Activated B cell treated with CpG ODN at 0.5 μM for 24 hours (primary cell): ENCODE measurements at places on chromosomes 13 and 19.

- H3K27me3 ChIP-seq: no peaks in the 10 kb centered on the region
- peaks cover 3% of the 10 kb centered on the region for H3K36me3 ChIP-seq
- no peak for DNase-seq
- H3K27ac ChIP-seq: no peak overlapping the region
These were observed 19.9 kb downstream of the CEBPG start for GRCh38 chr19:33393286-33394005.

DNA sequence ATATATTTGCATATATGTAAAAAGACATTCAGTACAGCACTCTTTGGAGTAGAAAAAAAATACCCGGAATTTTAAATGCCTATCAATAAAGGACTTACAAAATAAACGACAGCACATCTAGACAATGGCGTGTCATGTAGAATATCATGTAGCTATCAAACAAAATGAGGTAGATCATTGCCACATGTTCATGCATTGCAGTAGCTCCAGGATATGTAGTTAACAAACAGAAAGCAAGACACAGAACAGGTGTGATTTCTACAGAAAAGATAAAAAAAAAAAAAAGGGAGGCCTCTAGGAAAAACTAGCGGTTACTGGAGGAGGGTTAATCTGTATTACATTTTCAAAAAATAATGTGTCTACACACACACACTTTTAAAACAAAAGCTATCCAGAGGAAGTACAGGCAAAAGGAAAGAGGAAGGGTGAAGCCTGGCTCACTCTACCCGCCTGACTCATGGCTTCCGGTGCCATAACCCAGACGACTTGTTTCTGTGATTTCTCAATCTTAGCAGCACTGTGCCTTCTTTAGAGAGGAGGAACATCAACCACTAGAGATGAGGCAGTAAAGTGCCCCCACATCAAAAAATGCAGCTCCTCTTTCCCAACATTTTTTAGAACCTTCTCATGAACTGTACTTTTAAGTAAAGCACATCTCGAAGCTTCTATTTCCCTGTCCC, 6.9 kb downstream of the KCTD12 start:
- H3K4me1 ChIP-seq: peaks cover 30% of the 10 kb centered on the region
- no peaks in the 10 kb centered on the region for H3K36me3 ChIP-seq
- H3K4me3 ChIP-seq: peak overlapping the region; percentile 76
- DNase-seq: peak; percentile 26

- H3K4me3 ChIP-seq: no peak overlapping the region
- H3K27me3 ChIP-seq: peaks cover 30% of the 10 kb centered on the region
- no peak overlapping the region for H3K27ac ChIP-seq
- H3K4me1 ChIP-seq: peaks cover 24% of the 10 kb centered on the region
- no peaks in the 10 kb centered on the region for H3K36me3 ChIP-seq
- DNase-seq: no peak
These were observed 4.7 kb downstream of the PPP1R13L start for GRCh38 chr19:45400192-45400591.

DNA sequence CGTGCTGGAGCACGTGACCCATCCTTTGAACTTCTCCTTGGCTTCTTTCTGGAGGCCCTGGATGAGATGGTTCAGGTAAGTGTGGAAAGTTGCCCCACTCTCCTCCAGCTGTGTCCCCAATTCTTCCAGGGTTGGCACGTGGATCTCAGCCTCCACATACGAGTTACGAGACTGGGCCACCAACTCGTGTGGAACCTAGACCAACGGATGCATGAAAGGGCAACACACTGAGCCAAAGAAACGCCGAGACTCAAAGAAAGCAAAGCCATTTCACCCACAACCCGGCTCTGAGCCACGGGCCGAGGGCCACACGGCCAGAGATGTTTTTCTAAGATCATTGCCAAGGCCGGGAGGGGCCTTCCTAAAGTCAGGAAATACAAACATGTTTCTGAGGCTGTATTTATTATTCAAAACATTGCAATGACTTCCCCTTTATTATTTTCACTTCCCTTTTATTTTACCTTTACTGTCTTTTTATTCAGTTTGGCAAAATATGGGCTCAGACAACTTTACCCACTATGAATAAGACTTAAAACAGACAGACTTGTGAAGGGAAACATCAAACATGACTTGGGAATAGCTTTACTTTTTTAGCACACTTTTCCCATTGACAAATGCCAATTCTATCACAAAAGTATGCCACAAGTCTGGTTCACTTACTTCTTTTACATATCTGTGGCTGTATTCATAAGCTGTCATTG, 94.6 kb downstream of the KL start:
- peak overlapping the region; percentile 68 for H3K4me3 ChIP-seq
- H3K4me1 ChIP-seq: peaks cover 58% of the 10 kb centered on the region
- DNase-seq: no peak
- H3K36me3 ChIP-seq: no peaks in the 10 kb centered on the region
- H3K27ac ChIP-seq: peak overlapping the region; percentile 59

GRCh38 chr19:703651-704446, 4.9 kb upstream of the PALM start:
- DNase-seq: no peak
- no peaks in the 10 kb centered on the region for H3K36me3 ChIP-seq
- H3K27me3 ChIP-seq: peaks cover 38% of the 10 kb centered on the region

- peaks cover 3% of the 10 kb centered on the region for H3K27me3 ChIP-seq
- no peaks in the 10 kb centered on the region for H3K4me1 ChIP-seq
- H3K27ac ChIP-seq: no peak overlapping the region
- no peak overlapping the region for H3K4me3 ChIP-seq
- no peak for DNase-seq
These were observed 134.0 kb downstream of the ENOX1 start for GRCh38 chr13:43652760-43653159.

GRCh38 chr19:53422551-53422950, 9.2 kb upstream of the ZNF761 start:
- no peak for DNase-seq
- no peaks in the 10 kb centered on the region for H3K27me3 ChIP-seq
- H3K36me3 ChIP-seq: peaks cover 3% of the 10 kb centered on the region

DNA sequence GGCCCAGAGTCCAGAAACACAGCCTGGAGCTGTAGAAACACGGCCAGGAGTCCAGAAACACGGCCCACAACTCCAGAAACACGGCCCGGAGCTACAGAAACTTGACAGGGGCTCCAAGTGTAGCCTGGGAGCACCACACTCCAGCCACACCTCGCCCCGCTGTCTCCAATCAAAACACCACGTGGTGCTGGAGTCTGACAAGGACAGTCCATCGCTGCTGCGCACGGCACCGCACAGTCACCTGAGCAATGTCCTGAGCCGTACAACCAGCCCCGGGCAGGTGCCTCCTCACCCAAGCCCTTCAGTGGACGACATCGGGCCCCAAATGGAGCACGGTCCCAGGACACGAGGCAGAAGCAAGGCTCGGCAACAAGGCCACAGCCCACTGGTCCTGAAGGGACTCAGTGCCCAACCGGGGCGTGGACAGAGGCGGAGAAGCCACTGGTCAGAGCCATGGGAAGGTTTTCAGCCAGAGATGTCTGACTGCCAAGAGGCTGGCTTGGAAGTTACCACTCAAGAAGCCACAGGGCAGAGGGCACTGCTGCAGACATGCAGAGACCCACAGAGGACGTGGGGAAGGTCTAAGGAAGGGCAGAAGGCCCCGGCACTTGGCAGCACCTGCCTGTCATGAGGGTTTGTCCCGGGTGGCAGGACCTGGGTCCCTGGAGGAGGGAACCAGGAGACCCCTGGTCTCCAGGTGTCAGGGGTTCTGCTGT, 19.7 kb upstream of the PLPP2 start:
- H3K4me1 ChIP-seq: no peaks in the 10 kb centered on the region
- H3K36me3 ChIP-seq: peaks cover 62% of the 10 kb centered on the region
- H3K27ac ChIP-seq: no peak overlapping the region
- no peaks in the 10 kb centered on the region for H3K27me3 ChIP-seq
- H3K4me3 ChIP-seq: no peak overlapping the region

- H3K27ac ChIP-seq: no peak overlapping the region
- DNase-seq: no peak
- H3K4me3 ChIP-seq: no peak overlapping the region
- H3K4me1 ChIP-seq: no peaks in the 10 kb centered on the region
- H3K27me3 ChIP-seq: no peaks in the 10 kb centered on the region
These were observed 634.5 kb downstream of the LIG4 start for GRCh38 chr13:107580741-107581412.

- no peaks in the 10 kb centered on the region for H3K4me1 ChIP-seq
- no peak overlapping the region for H3K4me3 ChIP-seq
These were observed 11.4 kb upstream of the EDDM13 start for GRCh38 chr19:56261145-56261544.

DNA sequence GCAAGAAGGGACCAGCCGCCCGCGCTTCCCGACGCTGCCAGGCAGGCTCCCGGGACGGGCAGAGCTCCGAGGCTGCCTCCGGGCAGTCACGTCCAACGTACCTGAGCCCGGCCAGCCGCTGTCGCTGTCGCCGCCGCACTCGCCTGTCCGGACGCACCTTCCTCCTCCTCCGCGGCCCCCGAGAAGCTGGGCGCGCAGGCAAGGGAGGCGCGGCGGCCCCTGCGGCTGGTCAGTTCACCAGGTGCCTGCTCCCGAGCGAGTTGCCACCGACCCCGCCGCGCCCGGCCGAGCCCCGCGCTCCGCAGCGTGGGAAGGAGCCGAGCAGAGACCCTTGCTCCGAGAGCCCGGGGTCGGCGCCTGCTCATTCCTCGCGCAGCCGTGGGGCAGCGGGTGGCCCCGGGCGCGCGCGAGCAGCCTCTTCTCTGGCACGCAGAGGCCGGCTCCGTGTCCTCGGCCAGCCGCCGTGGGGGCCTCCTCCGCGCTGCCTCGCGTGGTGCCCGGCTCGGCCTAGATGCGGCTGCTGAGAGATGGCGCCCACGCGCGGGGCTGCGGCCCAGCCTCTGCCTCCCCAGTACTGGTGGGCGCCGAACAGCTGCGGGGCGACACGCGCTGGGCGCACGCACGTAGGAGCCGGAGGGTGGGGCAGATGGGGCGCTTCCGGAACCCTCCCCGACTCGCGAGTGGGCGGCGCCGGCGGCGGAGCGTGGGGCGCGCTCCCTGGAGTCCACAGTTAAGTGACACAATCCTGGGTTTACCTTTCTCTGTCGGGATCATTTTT, 419.4 kb downstream of the UQCRFS1 start:
- H3K4me1 ChIP-seq: peaks cover 3% of the 10 kb centered on the region
- H3K4me3 ChIP-seq: no peak overlapping the region
- H3K36me3 ChIP-seq: no peaks in the 10 kb centered on the region
- H3K27ac ChIP-seq: no peak overlapping the region
- H3K27me3 ChIP-seq: peaks cover 13% of the 10 kb centered on the region

GRCh38 chr13:45847554-45848224, 3.9 kb downstream of the SIAH3 start:
- no peak overlapping the region for H3K27ac ChIP-seq
- H3K4me1 ChIP-seq: peaks cover 32% of the 10 kb centered on the region
- peaks cover 35% of the 10 kb centered on the region for H3K27me3 ChIP-seq
- no peaks in the 10 kb centered on the region for H3K36me3 ChIP-seq
- no peak overlapping the region for H3K4me3 ChIP-seq

- peaks cover 18% of the 10 kb centered on the region for H3K27me3 ChIP-seq
- H3K27ac ChIP-seq: no peak overlapping the region
- no peaks in the 10 kb centered on the region for H3K36me3 ChIP-seq
- H3K4me3 ChIP-seq: no peak overlapping the region
- no peak for DNase-seq
These were observed 10.8 kb upstream of the HSPH1 start for GRCh38 chr13:31172535-31172934.
